ENCODE measurements at places on chromosomes 6 and 20.

- no peak for DNase-seq
Observed at GRCh38 chr6:79436241-79436640, 101.0 kb downstream of the LCA5 start.

DNA sequence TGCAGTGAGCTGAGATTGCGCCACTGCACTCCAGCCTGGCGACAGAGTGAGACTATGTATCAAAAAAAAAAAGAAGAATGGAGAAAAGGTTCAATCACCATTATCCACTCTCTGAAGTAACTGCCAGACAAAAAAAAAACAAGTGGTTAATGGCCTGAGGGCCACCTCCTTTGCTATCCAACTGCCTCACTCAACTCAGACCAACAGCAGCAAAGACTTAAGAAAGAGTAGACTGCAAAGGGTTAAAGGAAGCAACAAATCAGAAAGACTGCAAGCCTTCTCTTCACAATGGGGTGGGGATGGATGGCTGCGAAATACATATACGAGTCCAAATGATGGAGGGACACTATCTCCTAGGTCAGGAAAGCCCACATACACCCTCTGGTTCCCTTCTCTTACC lies 3.2 kb downstream of the NFS1 start:
- no peak for DNase-seq

GRCh38 chr6:104414723-104415122 lies 445.0 kb downstream of the HACE1 start:
- no peak for DNase-seq

GRCh38 chr6:79842376-79843040 lies 104.8 kb downstream of the ELOVL4 start:
- no peak for DNase-seq

GRCh38 chr6:115717472-115717871 lies 343.2 kb downstream of the FRK start:
- no peak for DNase-seq

GRCh38 chr6:141203902-141204575 lies 928.7 kb upstream of the GJE1 start:
- no peak for DNase-seq

DNA sequence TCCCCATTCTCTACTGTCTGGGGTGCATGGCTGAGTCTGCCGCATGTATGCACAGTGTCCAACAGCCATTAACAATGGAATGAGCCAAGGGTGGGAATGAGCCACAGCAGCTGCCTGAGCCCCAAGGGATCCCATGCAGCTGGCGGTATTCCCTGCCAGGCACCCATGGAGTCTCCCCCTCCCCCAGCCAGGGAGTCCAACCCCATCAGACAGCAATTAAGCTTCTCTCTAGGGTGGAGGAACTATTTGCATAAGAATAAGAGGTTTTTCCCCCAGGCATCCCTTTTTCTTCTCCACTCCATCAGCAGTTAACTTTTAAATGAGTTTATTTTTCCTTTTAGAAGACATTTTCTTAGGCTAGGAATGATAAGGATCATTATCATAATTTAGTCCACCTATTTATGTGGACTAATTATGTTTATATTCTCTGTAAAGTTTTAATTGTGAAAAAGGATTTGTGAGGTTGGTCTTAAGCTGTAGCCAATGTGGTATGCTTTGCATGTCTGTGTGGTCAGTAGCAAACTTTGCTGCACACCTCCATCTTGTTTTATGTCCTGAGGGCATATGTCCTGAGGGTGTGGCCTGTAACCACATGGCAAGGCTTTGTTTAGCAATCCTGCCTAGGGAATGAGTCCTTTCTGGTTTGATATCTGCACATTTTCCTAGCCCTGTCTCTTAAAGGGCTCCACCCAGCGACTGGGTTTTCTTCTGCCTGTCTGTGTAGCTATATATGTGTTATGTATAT lies 158.9 kb upstream of the OLIG3 start:
- no peak for DNase-seq

DNA sequence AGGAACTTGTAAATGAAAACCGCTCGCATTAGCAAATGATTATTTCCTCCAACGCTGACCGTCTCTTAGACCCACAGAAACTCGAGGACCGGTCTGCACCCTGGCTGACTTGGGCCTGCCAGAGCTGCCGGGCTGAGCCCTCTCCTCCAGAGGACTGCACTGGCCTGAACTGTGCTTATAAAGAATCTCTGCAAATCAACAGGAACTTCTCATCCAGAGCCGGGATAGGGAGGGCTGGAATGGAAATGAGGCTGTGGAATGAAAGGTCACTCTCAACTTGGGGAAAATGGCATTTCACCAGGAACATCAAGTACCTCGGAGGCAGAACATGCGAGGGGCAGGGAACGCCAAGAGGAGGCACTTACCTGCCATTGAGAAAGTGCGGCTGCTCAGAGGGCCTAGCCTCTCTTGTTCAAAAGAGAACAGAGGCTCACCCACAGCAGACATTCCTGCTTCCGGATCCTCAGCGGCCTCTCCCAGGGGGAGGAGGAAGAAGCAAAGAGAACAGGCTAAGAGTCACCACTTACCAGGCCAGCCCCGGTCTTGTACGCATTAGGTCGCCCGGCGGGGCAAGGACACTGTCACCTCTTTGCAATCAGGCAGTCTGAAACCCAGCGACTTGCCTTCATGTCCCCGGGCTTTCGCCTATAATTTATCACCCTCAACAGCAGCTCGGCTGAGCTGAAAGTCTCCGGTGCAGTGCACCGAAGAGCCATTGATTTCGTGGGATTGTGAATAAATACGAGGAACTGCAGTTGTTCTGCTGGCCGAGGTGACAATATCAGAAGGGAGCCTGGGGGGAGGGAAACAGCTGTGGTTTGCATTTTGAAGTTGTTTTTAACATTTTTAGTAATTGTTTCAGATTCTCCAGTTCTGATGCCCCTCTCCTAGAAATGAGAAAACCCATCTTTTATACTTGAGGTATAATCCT lies 37.6 kb downstream of the ZMYND8 start:
- no peak for DNase-seq

- DNase-seq, result no peak
Observed at GRCh38 chr6:140070846-140071473, 696.5 kb upstream of the CITED2 start.

- no peak for DNase-seq
Observed at GRCh38 chr20:46992640-46993035, 98.0 kb downstream of the EYA2 start.

GRCh38 chr20:13216533-13216932 lies 4.5 kb upstream of the ISM1 start:
- DNase-seq, result no peak

GRCh38 chr6:2616811-2617210 lies 133.9 kb downstream of the MYLK4 start:
- no peak for DNase-seq

GRCh38 chr6:27748661-27749060 lies 163.5 kb downstream of the OR2B2 start:
- DNase-seq, result no peak

GRCh38 chr6:24967211-24967610 lies 31.5 kb upstream of the RIPOR2 start:
- no peak for DNase-seq

DNA sequence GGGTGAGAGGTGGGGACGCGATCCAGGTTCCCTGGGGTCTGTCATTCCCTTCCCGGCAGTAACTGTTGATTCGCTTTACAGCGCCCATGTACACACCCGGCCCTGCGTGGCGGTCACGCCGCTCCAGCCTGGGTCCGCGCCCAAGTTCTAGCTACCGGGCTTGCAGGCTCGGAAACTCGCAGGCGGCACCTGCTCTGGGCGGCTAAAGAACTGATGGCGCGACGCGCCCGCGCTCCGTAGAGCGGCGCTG lies 1.4 kb upstream of the POU3F2 start:
- DNase-seq, result peak; percentile 33

- no peak for DNase-seq
Observed at GRCh38 chr6:149854532-149854931, 9.6 kb downstream of the LRP11 start.

- DNase-seq, result no peak
Observed at GRCh38 chr6:141077355-141078333, 1055.1 kb upstream of the GJE1 start.

GRCh38 chr20:43017241-43018030 lies 172.3 kb downstream of the PTPRT start:
- no peak for DNase-seq

DNA sequence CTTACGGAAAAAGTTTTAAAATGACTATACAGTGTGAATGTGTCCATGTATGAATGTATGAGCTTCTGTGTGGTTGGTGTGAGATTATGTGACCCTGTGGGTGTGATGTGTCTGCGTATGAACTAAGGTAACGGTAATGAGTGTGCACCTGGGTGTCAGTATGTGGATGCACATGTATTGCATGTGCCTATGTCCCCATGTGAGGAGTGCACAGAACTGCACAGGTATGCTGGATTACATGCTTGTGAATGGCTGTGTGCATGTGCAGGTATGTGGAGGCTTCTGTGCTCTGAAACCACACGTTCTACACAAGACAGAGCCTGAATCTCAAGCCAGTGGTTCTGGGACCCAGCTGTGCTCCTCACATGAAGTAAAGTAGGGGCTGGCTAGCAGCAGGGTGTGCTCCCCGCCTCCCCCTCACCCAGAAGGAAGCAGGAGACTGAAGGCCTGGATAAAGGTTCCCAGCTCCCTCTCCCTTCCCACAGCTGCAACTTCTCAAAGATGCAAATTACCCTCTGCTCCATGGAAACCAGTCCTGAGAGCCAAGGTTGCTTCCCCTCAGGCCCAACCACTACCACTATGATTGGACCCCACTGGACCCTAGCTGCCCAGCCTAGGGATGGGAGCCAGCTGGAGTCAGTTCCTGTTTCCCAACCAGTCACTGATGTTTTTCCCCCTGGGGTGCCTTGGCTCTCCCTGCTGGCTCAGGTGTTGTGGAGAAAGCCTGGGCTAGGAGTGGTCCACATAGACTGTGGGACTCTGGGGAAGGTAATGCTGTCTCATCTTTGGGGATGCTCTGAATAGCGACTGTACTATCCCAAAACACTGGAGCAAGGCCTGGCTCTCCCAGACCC lies 24.8 kb upstream of the SPDEF start:
- DNase-seq, result no peak

- DNase-seq, result no peak
Observed at GRCh38 chr6:33259032-33259431, 12.6 kb downstream of the VPS52 start.

DNA sequence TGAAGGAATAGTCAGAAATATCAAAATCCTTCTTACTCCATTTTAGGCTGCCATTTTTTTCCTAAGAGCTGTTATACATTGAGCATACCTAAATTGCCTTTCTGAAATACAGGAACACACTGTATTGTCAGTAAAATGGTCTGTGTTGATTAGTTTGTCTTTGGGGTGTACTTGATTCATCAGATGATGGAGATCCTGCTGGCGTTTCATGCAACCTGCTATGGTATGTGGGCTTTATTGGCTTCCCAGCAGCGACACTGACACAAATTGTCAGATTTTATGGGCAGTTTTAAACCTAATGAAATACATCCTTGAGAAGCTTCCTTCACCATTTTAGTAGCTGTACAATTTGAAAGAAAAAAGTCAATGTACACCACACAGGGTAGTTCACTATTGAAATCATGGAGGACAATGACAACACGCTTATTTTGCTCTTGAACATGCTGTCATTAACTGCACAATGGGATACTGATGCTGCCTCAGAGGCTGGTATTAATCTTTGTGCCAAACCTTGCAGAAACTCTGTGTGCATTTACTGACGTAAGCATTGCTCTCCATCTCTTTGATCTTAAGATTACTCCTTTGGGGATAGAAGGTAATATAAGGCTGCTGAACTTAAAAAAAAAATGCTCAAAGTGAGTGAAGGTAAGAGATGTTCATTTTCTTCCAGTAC lies 124.9 kb downstream of the LAMA2 start:
- DNase-seq, result no peak

GRCh38 chr6:127205036-127205435 lies 61.6 kb upstream of the RNF146 start:
- DNase-seq, result no peak

GRCh38 chr20:46018112-46018511 lies 9.4 kb downstream of the MMP9 start:
- DNase-seq, result no peak

- DNase-seq, result no peak
Observed at GRCh38 chr6:68876792-68877493, 241.9 kb downstream of the ADGRB3 start.

GRCh38 chr6:52507557-52508260 lies 69.2 kb downstream of the TRAM2 start:
- no peak for DNase-seq

DNA sequence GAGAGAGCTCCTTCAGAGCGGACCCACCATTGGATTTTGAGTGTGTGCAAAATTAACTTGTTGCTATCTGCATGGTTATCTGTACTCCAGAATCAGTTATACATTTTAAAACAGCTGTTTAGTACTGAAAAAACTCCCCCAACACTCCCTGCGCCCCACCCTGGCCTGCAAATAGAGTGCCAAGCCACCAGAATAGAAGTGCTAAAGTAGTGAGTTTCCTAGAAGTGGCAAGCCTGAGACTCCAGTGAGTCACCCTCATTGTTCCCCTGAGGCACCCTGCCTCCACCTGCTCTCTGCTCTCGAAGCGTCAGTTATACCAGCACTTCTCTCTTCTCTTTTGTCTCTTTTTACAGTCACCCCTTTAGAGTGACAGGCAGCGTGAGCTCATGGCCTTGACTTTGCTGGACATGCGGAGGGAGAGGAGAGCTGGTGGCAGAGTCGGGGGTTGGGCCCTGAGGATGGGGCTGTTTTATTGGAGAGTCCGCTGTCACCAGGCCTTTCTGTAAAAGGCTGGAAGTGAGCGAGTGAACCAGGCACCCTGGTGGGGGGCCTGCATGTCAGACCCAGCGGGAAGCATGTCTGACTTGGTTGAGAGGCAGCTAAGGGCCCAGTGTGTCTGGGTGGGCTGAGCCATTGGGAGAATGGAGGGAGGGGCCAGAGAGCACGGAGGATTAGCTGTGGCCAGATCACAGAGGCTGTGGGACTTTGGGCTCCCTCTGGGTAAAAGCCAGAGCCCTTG lies 10.4 kb downstream of the IGF2R start:
- DNase-seq, result peak; percentile 58

DNA sequence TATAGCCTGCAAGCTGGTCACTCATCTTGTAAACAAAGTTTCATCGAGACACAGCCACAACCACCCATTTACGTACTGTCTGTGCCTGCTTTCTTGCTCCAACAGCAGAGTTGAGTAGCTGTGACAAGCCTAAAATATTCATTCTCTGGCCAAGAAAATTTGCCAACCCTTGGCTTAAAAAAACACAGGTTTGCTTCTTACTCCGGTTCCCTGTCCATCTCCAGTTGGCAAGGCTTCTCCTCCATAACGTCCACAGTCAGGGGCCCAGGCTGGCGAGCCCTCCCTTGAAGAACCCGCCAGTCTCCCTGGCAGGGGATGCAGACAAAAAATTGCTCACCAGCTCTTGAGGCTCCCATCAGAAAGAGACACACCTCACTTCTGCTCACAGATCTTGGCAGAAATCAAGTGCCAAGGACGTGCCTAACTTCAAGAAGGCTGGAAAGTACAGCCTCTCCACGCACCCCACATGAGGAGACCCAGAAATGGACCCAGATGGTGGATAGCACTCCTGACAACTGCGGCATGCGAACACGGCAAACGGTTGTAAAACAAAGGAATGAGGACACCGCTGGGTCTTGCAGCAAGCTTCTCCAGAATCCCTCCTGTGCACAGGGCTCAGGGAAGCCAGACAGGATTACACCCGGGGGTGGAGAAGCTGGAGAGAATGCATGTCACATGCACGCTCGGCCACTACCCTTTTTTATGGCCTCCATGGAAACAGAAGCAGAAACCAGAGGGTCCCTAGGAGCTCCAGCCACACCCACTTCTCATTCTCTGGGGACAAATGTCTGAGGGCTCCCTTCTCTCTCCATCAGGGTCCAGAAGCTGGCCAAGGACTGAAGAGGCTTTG lies 59.8 kb upstream of the SIRPA start:
- DNase-seq, result no peak

- no peak for DNase-seq
Observed at GRCh38 chr20:33864324-33864963, 53.3 kb downstream of the CHMP4B start.

- DNase-seq, result no peak
Observed at GRCh38 chr6:21666853-21667681, 73.5 kb downstream of the SOX4 start.

Data from CD4-positive, alpha-beta T cell treated with Interleukin-1 beta for 1 hour (primary cell).